GM23248 (cell line): ENCODE measurements at places on chromosomes 4 and X. TPM values are rescaled to one million over a fixed set of nuclear protein-coding genes. Genes with fewer than 3 reads are reported as not detected.

Gene ARHGEF9
- 10.9 and 11.1 TPM in 2 replicates for polyA plus RNA-seq

Gene HSPA4L
- polyA plus RNA-seq = 2.1 and 2.2 TPM in 2 replicates

Gene SPANXA2
- polyA plus RNA-seq = not detected in 2 replicates

Gene ASB9
- polyA plus RNA-seq = 0.43 TPM in 1 of 2 replicates, not detected in the other

Gene KLHL13
- 0.11 TPM in 1 of 2 replicates, not detected in the other for polyA plus RNA-seq

Gene GPR82
- 0.13 TPM in 1 of 2 replicates, not detected in the other for polyA plus RNA-seq

GRCh38 chr4:177492022-177492421 lies 49.8 kb upstream of the AGA start:
- DNase-seq = peak; percentile 57

DNA sequence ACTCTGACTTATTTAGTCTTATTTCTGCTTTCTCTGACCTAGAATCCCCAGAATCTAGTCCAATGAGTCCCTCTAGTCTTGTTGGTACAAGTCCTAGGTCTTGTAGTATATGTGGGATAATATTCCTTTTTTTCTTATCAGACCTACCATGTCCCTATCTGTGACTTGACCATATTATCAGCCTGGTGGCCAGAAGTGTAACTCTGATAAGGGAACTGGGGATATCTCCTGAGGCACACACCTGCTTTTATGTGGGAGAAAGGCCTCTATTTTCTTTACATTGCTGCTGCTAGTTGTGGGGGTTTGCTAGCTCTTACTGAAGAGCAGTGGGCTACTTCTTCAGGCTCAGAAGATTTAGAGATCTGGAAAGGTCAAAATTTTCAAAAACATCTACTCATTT lies 38.6 kb downstream of the CFAP299 start:
- DNase-seq = no peak

Gene RHOXF2
- not detected in 2 replicates for polyA plus RNA-seq

DNA sequence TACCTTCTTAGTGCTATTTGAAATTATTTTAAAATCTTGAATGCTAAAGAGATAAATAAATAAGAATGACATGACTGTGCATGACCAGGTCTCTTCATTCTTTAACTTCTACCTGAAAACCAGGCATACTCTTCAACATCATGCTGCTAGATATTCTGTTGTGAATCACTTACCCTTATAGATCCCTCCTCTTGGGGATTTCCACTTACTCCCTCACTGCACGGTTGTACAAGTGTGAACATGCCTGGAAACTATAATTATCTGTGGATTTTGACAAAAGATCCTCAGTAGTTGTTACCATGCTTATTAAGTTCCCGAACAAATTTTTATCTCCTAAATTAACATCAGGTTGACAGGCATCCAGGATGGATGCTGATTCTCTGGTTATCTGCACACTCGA lies 54.3 kb downstream of the ADGRL3 start:
- DNase-seq = no peak

Gene METTL14
- polyA plus RNA-seq = 38.9 and 41.4 TPM in 2 replicates

Gene F11
- not detected in 2 replicates for polyA plus RNA-seq

GRCh38 chr4:159723341-159724048 lies 620.6 kb downstream of the RAPGEF2 start:
- DNase-seq = no peak

- DNase-seq = peak; percentile 58
Observed at GRCh38 chrX:2320580-2321327, 180.0 kb downstream of the DHRSX start.

DNA sequence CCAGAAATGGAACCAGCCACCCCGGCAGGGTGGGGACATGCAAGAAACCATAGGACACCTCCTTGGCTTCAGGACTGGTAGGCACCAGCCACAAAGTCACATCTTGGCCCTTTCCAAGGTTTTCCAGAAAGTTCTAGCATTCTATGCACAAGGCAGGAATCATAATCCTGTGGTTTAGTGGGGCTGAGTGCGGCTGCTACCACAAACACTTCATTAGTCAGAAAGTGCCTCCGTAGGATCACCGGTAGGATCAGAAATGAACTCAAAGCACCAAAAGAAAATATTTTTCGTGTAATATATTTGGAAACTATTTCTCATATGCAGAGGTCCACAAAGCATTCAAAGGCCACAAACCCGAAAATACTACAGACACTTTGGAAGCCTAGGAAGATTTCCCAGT lies 191.7 kb downstream of the PTTG2 start:
- peak; percentile 41 for DNase-seq

DNA sequence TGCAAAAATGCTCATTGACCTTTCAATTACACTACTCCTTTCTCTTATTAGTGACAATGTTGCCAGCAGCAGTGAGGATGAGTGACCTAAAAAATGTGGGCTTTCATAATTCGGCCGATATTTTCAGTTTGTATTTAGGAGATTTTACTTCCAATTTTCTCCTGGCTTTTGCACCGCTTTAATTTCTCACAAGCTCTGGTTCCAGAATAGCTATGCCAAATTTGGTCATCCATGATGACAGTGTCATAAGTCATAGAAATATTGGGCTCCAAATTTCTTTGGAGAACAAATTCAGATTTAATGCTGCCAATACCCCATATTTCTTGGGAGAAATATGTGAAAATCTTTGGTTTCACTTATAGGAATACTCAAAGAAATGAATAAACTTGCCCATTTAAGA lies 187.7 kb upstream of the HCCS start:
- peak; percentile 45 for DNase-seq

DNA sequence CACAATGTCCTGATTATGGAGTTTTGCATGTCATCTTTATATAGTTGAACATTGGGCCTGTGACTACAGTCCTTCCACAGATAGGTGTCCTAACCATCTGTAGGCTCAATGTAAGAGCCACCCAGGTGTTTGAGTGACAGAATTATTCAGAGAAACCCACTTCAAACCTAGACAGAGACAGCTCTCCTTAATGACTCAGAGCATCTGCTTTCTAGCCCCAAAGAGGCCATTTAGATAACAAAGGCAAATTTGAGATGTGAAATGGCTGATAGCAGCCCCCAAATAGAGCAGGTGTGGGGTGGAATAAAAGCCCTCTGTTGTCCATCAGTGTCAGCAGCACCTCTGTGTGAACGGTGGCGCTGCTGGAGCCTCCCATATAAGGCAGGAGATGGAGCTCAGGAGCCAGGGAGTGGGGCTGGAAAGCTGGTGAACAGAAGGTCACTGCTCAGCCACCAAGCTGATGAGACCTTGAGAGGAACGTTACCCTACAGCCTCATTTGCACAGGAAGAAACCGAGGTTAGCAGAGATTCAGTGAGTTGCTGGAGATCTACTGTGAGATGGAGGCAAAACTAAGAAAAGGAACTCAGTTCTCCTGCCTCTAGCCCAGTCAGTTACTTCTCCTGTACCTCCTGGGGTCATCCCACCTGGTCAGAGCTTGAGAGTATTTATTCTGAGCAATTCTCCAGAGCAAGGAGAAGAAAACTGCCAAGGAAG lies 153.3 kb upstream of the LNX1 start:
- DNase-seq = no peak

Gene PTCHD1
- not detected in 2 replicates for polyA plus RNA-seq

GRCh38 chr4:40750461-40751258 lies 905 bp downstream of the NSUN7 start:
- DNase-seq = peak; percentile 35

Gene GPR143
- polyA plus RNA-seq = not detected in 2 replicates

- DNase-seq = no peak
Observed at GRCh38 chrX:1442016-1442665, 10.6 kb downstream of the ASMTL start.

- peak; percentile 59 for DNase-seq
Observed at GRCh38 chr4:81565142-81565870, 93.6 kb upstream of the RASGEF1B start.

DNA sequence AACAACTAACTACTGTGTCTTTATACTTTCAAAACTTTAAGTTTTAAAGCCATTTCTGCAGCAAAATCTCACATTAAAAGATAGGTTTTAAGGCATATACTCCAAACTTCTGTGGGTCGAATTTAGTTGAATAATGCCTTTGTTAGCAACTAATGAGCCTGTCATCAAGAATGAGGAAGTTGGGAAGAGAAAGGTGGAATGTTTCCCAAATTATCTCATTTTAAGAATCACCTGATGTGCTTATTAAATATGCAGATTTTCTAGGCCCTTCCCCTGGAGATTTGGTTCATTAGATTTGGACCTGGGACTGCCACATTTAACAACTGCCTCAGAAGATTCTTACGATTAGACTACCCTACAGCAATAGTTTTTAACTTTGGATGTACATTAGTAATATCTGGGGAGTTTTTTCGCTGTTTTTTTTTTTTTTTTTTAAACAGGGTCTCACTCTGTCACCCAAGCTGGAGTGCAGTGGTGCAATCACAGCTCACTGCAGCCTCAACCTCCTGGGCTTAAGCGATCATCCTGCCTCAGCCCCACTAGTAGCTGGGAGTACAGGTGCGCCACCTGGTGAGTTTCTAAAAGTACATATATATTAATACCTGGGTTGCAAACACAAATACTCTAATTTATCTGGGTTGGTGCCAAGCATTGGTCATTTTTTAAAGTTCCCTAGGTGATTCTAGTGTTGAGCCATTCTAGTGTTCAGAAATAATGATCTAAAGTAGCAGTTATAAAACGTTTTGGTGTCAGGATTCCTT lies 16.1 kb upstream of the TASL start:
- no peak for DNase-seq

DNA sequence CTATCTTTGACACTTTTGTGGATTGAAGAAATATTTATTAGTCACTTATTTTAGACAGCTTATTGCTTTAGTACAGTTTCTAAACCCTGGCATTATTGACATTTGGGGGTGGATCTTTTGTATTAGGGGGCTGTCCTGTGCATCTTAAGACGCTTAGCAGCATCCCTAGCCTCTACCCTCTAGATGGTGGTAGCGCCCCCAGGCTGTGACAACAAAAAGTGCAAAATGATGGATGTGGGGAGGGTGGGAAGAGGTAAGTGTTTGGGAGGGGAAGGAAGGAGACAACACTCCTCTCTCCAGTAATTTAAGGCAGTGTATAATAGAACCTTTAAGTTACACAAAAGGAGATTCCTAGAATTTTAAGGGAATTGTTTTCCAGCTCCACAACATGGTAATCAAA lies 1210.6 kb downstream of the C4orf33 start:
- no peak for DNase-seq

Gene PPP4R3C
- polyA plus RNA-seq = not detected in 2 replicates

- peak; percentile 62 for DNase-seq
Observed at GRCh38 chr4:111537871-111538270, 607.4 kb upstream of the FAM241A start.

GRCh38 chrX:109629310-109629709 lies 4.3 kb upstream of the KCNE5 start:
- no peak for DNase-seq

Gene PAGE2
- not detected in 2 replicates for polyA plus RNA-seq

Gene MAGEA10
- polyA plus RNA-seq = not detected in 2 replicates

- peak; percentile 45 for DNase-seq
Observed at GRCh38 chr4:140102421-140102820, 51.6 kb downstream of the MAML3 start.

- no peak for DNase-seq
Observed at GRCh38 chrX:152600853-152601633, 36.7 kb upstream of the GABRQ start.

DNA sequence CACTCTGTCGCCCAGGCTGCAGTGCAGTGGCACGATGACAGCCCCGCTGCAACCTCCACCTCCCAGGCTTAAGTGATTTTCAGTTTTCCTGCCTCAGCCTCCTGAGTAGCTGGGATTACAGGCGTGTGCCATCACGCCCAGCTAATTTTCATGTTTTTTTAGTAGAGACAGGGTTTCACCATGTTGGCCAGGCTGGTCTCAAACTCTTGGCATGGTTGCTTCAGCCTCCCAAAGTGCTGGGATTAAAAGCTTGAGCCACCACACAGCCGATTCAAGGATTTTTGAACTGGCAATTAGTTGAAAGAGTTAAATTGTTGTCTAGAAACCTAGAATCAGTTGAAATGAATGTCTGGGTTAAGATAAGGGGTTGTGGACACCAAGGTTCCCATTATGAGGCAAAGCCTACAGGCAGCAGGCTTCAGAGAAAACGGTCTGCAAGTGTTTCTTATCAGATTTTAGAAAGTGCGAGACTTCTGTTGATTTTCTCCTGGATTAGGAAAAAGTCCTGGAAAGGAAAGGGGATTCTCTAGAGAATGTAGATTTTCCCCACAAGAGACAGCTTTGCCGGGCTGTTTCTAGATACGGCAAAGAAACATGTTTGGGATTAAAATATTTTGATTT lies 8.3 kb upstream of the CCNI start:
- DNase-seq = no peak

Gene CXCL1
- 12.6 and 13.9 TPM in 2 replicates for polyA plus RNA-seq

Gene SRPX
- polyA plus RNA-seq = 82.2 and 84.4 TPM in 2 replicates

- peak; percentile 40 for DNase-seq
Observed at GRCh38 chrX:41759817-41760216, 35.8 kb downstream of the GPR82 start.

DNA sequence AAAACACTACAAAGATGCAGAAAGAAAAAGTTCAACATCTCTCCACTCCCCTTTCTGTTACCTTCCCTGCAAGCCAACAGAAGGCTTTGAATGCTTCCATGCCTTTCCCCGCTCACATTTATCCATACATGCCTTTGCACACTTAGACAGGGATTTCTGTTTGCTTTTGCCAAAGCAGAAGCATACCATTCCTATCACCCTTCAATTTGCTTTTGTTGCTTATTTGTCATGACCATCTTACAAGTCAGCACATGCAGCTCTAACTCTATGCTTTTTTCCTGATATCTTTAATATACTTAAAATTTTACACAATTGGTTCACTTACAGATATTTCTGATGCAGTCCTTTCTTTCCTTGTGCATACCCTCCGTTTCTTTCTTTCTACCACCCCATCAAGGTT lies 169.6 kb downstream of the CORIN start:
- no peak for DNase-seq

Gene HSFX4
- polyA plus RNA-seq = not detected in 2 replicates

DNA sequence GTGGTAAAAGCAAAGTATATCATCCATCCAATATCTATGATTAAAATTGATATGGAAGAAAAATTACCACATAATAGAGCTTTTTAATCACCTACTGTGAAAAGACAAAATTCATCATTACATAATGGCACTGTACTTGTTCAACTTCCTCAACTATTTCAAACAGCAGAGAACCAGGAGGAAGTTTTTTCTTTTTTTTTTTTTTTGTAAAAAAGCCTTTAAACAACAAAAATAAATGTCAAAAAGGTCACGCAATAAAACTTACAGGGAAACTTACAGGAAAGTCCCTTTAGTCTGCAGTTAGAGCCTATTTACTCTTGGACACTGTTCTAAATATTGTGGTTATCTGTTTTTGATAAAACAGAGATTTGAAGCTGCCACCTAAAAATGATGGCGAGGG lies 4.8 kb downstream of the PDGFC start:
- DNase-seq = no peak

DNA sequence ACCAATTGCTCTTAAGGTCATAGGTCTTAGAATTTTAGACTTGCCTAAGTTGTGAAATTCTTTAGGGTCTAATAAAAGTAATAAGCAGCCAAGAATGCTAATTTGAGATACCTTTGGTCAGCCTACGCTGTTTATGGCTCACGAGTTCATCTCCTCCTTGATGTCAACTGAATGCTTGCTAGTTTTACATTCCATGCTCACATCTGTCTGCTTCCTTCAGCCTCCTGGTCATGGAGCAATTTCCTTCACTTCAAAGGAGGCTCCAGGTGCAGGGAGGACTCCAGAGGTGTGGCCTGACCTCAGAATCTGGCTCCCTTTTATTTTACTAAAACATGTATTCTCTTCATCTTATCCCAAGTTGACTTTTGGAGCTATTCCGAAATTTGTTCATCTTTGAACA lies 23.3 kb upstream of the LNX1 start:
- DNase-seq = peak; percentile 7
